Activated effector memory CD4-positive, alpha-beta T cell treated with Interleukin-2 at 50 U/mL for 16 hours (primary cell): ENCODE measurements at places on chromosomes 2 and 18.

DNA sequence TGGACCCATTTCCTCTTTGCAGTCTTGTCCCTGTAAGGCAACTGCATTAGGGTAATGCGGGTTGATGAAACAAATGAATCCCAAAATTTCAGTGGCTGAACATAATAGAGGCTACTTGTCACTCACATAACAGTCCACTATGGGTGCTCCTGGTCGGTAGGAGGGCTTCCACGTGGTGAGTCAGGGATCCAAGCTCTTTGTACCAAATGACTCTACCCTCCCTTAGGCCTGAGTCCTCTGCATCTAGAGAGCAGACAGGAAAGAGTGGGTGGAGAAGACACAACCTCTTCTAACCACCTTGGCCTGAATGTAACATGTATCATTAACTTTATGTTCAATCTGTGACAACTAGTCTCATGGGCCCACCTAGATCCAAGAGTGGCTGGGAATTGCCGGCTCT is 86.2 kb upstream of the HAAO start:
- no peak for DNase-seq

DNA sequence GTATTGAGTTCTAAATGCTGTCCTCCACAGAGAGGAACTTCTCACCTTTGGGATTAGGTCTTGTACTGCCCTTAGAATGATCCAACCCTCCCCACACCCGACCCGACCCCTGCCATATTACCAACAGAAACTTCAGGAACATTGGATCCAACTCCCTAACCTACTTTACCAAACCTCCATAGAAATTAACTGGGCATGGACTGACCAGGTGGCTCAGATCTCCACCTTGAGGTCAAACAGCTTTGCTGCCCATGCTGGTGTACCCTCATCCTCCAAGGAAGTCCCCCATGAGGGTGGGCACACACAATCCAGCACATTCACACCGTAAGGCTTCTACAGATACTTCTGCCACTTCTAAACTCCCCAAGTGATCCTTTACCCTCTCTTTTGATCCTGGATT is 21.5 kb downstream of the NFE2L2 start:
- DNase-seq = no peak

- no peak for DNase-seq
Measured at GRCh38 chr18:50151926-50152325, 43.0 kb downstream of the MYO5B start.

DNA sequence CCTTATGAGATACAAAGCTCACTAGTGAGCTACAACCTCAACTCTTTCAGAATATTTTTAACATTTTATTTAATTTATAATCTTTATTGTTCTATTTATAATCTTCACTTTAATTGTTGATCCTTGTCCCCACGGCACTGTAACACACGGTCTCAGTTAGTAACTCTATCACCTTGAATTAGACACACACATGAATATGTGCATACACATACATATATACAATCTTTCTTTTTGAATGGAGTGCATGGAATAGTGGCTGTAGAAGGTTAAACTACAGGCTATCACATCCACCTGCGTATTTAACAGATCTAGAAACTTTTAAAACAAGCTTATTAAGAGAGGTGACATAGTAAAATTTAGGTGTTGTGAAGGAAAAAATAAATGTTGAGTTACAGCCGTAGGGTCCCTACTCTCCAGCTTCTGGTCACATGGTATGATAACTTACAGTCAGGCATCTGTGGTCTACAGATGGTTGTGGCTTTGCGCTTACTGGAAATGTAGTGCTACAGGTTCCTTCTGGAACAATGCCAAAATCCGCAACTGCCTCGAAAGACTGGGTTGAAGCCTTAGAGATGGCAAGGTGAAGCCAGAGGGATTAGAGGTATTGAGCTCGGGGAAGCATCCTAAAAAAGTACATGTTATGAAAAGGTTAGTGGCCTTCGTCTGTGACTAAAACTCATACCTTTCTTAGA is 1324.1 kb upstream of the SLC39A10 start:
- no peak for DNase-seq

DNA sequence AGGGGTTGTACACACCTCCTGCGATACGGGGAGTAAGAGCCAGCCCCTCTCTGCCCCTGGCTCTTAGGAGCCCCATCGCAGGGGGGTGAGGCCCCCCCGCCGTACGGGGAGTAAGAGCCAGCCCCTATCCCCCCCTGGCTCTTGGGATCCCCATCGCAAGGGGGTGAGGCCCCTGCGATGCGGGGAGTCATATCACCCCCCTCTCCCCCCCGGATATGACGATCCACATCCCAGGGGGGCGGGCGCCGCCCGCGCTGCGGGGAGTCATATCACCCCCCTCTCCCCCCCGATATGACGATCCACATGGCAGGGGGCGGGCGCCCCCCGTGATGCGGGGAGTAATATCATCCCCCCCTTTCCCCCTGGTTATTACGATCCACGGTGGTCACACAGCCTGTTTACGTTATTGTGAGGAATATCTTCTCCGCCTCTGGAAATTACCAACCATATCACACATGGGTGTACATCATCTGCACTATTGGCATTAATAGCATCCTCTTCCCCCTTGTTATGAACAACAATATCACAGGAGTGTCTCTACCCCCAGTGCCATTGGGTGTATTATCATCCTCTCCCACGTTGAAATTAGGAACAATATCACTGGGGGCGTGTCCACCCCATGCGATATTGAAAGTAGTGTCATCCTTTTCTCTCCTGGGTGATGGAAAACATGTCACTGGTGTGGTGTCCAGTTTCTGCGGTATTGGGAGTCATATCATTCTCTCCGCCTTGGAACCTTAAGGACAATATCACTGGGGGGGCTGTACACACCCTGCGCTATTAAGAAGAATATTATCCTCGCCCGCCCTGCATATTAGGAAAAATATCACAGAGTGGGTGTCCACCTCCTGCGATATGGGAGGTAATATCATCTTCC is 24.7 kb upstream of the NAGK start:
- no peak for DNase-seq

DNA sequence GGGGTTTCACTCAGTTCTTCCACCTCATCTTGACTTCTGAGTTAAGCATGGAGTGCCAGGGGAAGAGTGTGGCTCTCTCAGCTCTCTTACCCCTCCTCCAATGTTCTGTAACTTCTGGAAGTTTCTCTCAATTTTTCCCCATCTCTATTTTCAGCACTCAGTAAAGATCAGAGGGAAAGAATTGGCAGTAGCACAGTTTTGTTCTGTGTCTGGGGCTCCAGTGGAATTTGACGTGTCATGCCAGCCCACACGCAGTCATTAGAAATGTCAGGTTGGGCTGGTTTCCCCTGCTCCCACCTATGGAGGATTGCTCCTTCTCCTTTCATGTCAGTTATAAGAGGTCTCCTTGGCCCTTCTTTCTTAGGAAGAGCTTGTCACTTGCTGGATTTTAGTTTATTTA is 104.6 kb upstream of the COL3A1 start:
- no peak for DNase-seq

- DNase-seq = no peak
Measured at GRCh38 chr2:30462131-30462857, 15.2 kb downstream of the LCLAT1 start.

DNA sequence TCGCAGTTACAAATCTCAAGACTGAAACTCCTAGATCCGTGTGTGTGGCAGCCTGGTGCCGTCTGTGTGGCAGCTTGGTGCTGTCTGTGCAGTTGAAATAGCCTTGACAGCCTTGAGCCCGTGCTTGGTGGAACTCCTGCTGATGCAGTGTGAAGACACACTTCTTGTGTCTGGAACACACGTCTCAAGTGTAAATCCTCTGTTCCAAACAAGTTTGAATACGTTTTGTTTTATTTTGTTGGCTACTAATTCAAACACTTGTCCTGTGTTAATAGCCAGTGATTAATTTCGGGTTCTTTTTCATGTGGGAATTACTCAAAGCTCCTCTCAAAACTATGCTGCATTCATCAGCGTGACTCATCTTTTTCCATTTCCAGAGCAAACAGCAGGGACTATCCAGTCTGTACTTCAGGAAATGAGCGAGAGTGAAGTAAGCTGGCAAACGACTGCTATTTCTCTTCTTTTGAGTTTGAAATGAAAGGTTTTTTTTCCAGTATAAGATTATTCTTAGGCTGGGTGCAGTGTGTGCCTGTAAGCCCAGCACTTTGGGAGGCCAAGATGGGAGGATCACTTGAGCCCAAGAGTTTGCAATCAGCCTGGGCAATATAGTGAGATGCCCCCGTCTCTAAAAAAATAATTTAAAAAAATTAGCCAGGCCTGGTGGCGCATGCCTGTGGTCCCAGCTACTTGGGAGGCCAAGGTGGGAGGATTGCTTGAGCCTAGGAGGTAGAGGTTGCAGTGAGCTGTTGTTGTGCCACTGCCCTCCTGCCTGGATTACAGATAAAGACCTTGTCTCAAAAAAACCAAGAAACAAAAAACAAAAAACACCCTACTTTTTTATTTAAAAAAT is 152.9 kb downstream of the SPP2 start:
- DNase-seq = no peak
